ENCODE measurements at places on chromosomes 4 and X.

- no peak for DNase-seq
These were observed 156.2 kb downstream of the GABRB1 start for GRCh38 chr4:47187608-47188007.

DNA sequence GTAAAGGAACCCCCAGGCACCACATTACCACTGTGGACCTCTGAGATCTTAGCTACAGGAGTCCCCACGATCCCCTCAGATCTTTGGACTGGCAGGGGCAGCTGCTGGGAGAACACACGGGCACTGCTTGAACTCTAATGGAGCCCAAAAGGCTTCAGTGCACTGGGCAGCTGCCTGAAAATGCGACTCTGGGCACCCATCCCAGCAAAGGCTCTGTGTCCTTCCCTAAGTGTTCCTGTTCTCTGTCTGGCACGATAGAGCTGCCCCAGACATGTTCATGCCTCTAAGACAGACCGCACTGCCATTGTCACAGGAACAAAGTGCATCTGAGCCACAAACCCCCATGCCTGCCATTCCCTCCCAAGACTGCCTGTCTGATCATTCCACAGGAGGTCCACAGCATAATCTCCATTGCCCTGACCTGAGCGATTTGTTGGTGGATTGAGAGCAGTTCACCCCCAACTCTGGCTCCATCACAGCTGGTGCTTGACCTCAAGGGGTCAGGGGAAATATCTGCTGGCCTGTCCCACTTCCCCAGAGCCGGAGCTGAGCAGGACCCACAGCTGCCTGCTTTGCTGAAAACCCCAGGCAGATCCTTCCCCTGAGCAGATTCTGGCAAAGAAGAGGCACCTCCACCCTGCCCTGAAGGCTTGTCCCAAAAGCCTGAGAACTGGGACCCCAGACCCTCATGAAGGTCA, 436.0 kb upstream of the INTU start:
- DNase-seq = no peak

DNA sequence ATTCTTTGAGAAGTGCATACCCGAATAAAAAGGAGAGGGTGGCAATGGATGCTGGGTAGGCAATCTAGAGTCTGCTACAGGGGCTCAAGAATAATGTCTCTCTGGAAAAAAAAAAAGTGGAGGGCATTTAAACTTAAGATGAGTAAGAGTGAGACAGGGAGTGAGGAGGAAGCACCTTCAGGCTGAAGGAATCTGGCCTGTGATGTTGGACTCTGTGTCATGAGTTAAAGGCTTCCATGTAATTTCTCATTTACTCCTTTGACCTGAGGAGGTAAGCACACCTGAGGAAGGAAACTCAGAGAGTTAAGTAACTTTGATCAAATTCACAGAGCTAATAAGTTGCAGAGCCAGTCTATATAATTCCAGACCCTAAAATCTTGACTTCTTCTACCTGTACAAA, 3.2 kb upstream of the PRKG2 start:
- DNase-seq = no peak

- DNase-seq = no peak
These were observed 50.0 kb downstream of the NOP14 start for GRCh38 chr4:2913168-2913567.

DNA sequence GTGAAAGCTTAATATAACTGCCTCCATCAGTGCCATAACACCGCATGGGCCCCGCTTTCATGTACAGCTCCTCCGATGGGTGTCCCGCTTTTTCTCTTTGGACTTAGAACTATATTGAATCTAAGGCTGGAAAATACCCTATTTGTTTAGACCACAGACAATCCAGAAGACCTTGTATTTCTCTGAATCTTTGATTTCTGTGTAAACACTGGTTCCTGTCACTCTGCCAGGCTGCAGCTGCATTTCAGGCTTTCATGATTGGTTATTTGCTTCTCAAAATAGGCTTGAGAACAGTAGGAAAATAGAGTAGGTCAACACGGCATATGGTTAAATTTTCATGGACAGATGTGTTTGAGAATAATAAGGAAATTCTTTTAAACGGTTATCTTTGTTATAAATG, 80.0 kb downstream of the NWD2 start:
- DNase-seq = no peak

GRCh38 chrX:121649417-121649816, 602.0 kb downstream of the GLUD2 start:
- DNase-seq = no peak

- no peak for DNase-seq
These were observed 346.3 kb downstream of the FBXW7 start for GRCh38 chr4:152189451-152190179.

GRCh38 chrX:55039471-55039870, 8.7 kb upstream of the ALAS2 start:
- no peak for DNase-seq

GRCh38 chr4:80540785-80541469, 205.4 kb downstream of the CFAP299 start:
- DNase-seq = no peak

DNA sequence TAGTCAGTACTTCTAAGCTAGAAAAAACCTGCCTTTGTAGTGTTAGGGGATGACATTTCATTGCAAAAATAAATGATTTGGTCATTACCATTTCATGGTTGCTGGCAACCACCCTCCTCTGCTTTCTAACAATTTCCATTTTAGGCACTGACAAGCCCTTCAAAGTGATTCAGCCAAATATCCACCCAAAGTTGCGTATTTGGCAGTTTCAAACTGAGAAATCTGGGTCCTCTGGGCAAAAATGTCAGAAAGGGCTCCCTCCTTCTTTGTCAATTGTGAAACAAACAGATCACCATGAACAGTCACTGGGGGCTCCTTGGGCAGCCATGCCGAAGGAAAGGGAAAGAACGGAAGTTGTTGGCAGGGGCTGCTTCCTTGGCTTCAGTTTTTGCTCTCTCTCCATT, 33.0 kb downstream of the PLAC1 start:
- DNase-seq = no peak

GRCh38 chr4:135382280-135382959, 1180.8 kb upstream of the PABPC4L start:
- no peak for DNase-seq

DNA sequence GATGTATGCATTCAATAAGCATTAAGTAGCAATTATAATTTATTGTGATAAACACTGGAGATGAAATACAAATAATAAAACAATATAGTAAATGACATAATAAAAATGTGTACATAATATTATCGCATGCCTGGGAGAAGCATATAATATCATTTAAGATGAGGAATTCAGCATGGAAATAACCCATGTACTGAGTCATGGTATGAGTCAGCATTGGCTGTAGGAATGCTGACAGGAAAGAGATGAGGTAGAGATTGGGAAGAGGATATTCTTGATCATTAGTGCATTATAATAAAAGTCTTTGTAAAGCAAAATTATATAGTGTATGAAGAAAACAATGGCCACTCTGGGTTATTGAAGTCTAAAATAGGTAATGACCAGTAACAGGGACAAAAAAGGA, 82.8 kb downstream of the MAGEB10 start:
- DNase-seq = peak; percentile 62

DNA sequence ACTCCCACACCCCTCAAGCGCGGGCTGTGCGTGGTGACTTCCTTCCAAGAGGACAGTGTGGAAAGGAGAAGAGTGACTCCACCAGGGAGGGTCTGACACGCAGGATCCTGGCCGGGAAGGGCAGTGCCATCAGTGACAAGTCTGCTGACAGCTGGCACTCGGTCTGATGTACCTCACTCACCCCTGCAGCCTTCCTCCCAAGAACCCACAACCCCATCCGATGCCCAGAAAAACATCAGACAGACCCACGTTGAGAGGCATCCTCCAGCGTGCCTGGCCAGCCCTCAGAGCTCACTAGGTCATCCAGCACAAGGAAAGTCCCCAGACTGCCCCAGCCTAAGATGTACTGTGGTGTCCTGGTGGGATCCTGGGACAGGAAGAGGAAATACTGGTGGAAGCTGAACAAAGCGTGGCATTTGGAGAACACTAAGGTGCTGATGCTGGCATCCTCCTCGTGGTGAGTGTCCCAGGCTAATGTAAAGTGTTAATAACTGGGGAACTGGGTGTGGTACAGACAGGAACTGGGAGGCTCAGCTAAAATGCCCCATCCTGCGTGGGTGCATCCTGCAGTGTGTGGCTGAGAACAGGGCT, 200.0 kb upstream of the PSAPL1 start:
- DNase-seq = no peak

DNA sequence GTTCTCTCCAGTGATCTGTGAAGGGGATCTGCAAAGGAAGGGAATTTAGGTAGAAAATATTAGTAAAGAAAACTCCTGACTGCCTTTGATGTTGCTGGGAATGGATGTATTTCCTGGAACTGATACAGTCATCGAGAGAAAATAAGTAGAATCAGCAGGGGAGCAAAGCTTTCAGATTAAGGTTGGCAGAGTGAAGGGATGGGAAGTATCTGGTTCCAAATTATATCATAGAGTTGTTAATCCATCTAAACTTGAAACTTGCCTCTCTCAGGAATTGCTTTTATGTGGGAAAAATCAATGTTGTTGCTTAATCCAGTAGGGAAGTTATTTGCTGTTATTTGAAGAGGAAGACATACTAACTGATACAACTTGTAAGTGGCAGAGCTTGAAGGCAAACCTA, 19.3 kb downstream of the EPHA5 start:
- DNase-seq = no peak

DNA sequence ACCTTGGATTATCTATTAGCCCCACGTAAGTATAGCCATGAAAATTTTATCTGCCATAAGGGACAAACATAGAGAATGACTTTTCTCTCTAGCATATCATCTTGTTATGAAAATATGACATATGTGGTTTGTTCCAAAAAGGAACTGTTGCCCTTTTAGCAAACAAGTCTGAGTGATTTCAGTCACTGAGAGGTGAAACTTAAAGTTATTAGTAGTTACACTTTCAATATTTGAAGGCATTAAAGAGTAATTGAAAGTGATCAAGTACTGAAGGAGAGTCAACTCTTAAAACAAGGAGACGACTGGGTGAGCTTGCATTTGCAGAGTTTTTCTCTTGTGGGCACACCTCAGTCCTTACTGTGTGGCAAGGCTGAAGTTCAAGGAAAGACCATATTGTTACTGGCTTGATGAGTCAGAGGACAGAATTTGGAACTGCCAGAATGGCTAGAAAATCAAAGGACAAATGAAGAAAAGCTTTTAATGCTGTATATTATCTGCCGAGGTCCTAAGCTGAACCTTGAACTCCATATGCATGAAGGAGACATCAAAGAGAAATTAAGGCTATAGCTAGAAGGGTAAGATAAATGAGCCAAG, 205.1 kb upstream of the EMCN start:
- no peak for DNase-seq

DNA sequence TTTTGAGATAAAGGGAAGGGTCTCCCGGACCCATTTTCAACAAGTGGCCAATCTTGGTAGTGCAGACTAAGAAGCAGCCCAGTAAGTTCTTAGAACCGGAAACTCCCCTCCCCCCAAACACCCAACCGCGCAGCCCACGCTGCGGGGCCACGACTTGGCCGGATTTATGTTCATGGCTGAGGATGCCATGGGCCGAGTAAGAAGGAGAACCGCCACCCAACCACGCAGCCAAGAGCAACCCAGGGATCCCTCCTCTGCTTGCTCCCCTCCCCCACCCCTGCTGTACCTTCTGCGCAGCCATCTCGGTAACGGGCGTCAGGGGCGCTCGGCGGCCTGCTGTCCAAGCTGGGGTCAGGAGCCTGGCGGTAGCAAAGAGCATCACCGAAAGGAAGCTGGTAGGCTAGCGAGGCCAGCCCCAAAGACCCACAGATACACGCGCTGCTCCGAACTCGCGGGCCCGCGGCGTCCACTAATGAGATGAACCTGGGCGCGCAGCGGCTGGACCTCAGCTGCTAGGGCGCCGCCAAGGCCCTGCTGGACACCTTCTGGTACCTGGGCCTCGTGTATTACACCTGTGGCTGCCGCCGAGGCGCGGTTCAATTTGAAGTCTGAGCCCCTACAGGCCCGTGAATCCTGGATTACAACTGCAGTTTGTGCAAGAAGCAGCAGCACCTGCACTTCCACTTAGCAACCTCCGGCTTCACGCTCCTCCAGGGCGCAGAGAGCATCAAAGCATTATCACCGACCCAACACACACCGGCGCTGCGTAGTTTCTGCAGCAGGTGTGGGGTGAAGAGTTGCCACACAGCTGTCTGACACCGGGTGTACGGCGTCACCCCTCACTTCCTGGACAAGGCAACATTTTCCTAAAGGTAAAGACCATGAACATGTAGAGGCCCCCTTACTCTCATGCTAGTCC, 63.4 kb downstream of the NUDT10 start:
- no peak for DNase-seq

DNA sequence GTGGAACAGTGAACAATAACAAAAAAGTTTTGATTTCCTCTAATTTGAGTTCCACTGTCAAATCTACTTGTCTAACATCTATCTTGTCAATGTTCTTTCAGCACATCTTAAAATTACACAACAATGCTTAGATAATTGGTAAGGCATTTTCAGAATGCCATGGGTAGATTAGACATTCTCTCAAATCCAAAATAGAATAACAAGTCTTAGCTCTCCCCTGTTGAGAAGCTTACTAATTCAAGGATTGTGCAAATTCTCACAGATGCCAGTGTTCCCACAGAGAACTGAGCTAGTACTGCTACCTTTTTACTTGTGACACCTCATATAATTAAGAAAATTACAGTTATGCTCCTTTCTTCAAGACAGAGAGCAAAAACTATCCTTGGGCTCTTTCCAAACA, 2442.0 kb downstream of the PCDH7 start:
- DNase-seq = peak; percentile 20

DNA sequence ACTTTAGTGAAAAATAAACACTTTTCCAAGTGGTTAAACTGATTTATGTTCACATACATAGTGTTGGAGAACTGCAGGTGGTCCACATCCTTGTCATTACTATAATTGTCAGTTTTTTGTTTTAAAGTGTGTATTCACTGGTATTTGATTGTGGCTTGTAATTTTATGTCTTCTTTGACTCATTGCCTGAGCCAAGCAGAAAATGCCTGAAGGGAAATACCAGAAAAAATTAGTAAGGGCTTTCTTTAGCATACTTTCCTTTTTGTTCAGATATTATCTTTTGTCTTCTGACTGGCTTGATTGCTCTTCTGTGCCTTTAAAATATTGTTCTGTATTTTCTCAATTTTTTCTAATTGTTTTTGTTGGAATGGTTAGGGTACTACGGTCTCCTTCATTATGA, 981.3 kb downstream of the C4orf33 start:
- DNase-seq = no peak

- DNase-seq = no peak
These were observed 764 bp downstream of the TRAPPC11 start for GRCh38 chr4:183659872-183660242.

DNA sequence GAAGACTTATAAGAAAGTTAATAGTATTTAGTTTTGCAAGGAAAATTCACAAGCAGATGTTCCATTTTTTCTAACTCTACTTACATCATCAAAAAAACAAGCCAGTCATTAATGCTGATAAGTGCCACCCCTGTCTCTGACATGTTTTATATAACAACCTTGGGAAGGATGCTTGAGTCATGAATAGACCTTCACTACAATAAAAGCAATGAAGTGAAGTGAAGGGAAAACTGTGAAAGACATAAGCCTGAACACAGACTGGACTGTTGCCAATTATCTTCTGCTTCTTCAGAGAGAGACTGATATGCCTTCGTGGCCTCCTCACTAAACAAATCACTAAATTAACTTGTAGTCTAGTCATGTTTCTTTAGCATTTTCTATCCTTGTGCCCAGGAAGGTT, 353.2 kb downstream of the PDHA2 start:
- no peak for DNase-seq

- DNase-seq = no peak
These were observed 42.4 kb upstream of the GAB1 start for GRCh38 chr4:143294310-143294709.

GRCh38 chr4:118158763-118159375, 124.6 kb downstream of the NDST3 start:
- DNase-seq = peak; percentile 56

- DNase-seq = no peak
These were observed 9.0 kb upstream of the HNRNPD start for GRCh38 chr4:82382751-82383150.

- DNase-seq = no peak
These were observed 107.2 kb downstream of the TRIML1 start for GRCh38 chr4:188246488-188246887.
